ENCODE measurements at places on chromosomes 5 and 9.

- DNase-seq = no peak
These were observed 9.0 kb downstream of the FOXB2 start for GRCh38 chr9:77028478-77028877.

DNA sequence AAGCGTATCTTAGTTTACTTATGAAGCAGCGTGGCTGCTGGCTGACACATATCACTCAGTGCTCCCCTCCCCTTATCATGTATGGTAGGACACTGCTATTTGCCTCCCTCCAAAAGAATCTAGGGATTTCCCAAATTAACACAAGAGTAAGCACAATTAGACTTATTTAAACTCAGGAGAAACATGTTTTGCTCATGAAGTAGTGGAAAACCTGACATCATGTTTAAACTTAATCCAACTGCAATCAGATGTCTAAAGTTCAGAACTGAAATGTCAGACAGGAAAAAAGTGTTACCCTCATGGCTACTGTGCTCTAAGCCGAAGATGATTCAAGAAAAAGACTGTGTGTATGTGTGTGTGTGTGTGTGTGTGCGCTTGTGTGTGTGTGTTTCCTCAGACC, 324.1 kb upstream of the TNC start:
- no peak for DNase-seq

- DNase-seq = no peak
These were observed 26.2 kb upstream of the MLANA start for GRCh38 chr9:5864446-5864845.

DNA sequence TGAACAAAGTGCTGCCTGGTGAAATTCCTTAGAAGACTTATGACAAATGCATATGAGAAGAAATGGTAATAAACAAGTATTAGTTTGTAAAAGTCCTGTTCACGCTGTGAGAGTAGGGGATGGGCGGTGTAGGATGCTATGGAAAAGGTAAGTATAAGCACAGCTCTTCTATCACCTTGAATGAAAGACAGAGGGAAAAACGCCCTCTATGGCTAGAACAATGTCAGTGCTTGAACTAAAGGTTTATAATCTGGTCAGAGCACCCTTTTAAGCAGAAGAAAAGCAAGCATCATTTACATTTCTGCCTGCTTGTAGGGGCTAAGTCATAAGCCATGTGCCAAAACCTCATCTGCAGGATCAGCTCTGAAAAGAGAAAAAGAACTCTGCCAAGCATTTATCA, 115.2 kb downstream of the LHFPL2 start:
- no peak for DNase-seq

GRCh38 chr5:177412603-177413233, 3.4 kb upstream of the F12 start:
- no peak for DNase-seq

DNA sequence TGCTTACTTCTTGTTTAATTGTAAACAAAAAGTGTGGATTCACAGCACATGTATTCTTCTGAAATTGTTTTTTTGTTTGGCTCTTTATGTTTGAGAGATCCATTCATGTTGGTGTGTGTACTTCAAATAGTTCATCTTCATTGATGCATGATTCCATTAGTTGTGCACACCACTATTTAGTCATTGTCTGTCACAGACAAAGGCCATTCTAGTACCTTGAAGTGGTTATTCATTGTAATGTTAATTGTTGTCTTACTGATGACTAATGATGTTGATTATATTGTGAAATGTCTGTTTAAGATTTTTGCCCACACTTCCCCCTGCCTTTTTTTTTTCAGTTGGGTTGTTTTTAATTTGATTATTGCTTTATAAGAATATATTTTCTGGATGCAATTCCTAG, 391.3 kb downstream of the DIRAS2 start:
- DNase-seq = no peak

- DNase-seq = no peak
These were observed 11.7 kb downstream of the PALM2AKAP2 start for GRCh38 chr9:109791747-109792146.

DNA sequence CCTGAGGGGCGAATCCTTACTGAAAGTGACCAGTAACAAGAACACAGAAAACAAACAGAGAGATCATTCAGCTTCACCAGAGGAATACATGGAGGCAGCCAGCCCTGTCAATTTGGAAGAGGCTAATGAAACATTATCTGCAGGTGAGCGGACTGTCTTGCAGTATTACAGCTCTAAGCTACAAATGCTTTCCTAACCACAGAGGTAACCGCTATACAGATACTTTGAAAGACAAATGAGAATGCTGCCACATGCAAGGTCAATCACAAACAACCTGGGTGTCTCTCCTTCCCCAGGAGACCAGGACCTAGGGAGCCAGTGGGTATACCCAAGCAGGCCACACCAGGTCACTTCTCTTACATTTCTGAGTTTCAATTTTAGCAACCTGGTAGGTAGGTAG, 30.2 kb downstream of the EFNA5 start:
- no peak for DNase-seq

- no peak for DNase-seq
These were observed 164.8 kb downstream of the ZSWIM6 start for GRCh38 chr5:61496860-61497259.

DNA sequence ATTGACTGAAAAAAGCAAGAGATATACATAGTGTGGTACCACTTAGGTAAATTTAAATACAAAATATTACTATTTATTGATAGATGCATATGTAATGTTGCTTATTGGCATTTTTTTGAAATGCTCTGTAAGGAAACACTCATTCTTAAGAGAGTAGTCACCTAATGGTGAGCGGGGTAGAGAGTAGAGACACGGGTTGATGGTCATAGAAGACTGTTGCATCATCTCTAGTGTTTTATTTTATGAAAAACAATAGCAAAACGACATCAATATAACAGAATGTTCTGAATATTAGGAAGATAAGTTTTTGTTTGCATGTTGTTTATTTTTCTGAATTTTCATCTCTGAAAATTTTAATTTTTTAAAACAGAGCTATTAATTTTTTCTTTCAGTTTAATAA, 4.0 kb downstream of the SRP19 start:
- no peak for DNase-seq
